ENCODE measurements at places on chromosomes 5 and 9.
A peak's percentile ranks its signal among the peaks of the same experiment; 100 is the strongest.

DNA sequence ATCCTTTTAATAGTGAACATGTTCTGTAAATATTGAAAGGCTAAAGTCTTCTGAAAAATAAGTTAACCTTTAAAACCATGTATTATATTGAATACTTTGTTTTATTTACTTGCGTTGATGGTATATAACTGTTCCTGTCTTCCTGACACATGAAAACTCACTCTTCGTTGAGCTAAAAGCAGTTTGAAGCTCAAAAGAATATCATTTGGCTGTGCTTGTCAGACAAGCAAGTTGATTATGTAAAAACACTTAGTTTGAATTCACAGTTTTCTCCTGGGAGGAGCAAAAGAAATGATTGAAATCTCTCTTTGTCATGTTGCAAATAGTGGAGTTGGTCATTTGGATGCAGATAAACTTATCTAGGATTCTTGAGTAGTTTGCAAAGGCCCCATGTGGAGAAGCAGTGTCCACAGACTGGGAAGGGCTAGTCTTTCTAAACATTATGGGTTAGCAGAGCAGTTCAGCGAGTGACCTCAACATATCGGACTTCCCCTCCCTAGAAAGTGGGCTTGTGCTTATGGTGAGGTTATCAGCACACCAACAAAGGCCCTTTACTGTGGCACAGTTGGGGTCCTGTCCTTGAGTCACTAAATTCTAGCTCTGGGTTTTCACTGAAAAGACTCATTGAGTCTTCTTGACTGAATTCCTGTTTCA is 290.4 kb downstream of the CSNK1G3 start:
- no peak for DNase-seq

GRCh38 chr5:95986937-95987520 is 25.4 kb upstream of the ELL2 start:
- no peak for DNase-seq

- no peak for DNase-seq
Measured at GRCh38 chr9:93950619-93951601, 4.2 kb downstream of the BARX1 start.

GRCh38 chr9:87324613-87325194 is 173.0 kb upstream of the DAPK1 start:
- DNase-seq: no peak

DNA sequence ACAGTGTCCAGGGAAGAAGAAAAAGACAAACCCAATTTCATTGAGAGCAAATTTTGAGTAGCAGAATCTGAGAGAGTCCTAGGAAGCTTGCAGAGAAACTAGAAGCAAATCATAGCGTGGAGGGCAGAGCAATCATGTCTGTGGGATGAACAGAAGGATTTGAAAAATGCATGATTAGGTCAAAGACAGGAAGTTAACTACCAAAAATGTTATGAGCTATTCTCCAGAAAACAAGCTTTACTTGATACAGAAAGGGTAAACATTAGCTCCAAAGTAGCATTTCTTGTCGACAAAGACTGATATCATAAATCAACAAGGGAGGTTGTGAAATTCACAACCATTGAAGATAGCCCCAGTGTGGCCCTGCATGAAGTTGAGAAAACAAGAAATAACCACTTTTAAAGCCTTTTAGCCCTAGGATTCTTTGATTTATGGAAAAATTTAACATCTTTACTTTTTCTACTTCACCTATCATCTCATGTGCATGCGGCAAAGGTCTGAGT is 97.7 kb upstream of the MEGF10 start:
- no peak for DNase-seq

- DNase-seq: no peak
Measured at GRCh38 chr5:19975795-19976194, 12.2 kb downstream of the CDH18 start.

DNA sequence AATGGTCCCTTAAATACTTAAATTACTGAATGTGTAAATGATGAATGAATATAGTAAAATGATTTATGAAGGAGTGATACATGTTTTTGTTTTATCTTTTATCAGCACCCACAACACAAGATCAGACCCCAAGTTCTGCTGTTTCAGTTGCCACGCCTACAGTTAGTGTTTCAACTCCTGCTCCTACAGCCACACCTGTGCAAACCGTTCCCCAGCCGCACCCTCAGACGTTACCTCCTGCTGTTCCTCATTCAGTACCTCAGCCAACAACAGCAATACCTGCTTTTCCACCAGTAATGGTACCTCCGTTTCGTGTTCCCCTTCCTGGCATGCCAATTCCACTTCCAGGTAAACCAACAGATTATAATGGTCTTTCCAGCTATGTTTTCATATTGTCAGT is 16.3 kb downstream of the TCERG1 start:
- DNase-seq: no peak

DNA sequence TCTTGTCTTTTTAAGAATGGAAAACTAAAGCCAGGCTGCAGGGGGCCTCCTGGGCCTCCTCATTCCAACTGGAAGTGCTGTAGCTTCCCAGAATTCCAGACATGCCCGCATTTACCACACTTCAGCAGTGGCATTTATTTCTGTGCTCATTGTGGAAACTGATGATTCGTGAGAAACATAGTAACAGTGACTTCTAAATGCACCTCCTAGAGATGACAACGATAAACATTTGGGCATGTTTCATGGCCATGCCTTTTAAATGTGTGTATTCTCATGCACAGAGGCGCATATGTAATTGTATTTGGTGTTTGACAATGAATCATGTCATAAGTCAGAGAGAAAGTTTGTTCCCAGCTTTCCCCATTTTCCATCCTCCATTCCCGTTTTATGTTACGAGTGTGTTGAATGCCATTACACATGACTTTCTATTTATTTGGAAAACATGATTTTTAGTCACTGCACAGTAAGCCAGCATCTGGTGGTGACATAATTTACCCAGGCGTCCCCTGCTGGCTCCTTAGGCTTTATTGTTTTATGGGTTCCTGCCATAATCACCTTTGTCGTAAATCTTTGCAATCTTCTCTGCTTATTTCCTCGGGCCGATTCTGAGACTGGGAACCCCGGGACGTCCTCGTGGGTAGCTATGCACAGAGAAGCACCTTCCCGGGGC is 68.8 kb upstream of the FCN2 start:
- DNase-seq: no peak

- no peak for DNase-seq
Measured at GRCh38 chr9:135901826-135902225, 5.5 kb downstream of the CAMSAP1 start.

DNA sequence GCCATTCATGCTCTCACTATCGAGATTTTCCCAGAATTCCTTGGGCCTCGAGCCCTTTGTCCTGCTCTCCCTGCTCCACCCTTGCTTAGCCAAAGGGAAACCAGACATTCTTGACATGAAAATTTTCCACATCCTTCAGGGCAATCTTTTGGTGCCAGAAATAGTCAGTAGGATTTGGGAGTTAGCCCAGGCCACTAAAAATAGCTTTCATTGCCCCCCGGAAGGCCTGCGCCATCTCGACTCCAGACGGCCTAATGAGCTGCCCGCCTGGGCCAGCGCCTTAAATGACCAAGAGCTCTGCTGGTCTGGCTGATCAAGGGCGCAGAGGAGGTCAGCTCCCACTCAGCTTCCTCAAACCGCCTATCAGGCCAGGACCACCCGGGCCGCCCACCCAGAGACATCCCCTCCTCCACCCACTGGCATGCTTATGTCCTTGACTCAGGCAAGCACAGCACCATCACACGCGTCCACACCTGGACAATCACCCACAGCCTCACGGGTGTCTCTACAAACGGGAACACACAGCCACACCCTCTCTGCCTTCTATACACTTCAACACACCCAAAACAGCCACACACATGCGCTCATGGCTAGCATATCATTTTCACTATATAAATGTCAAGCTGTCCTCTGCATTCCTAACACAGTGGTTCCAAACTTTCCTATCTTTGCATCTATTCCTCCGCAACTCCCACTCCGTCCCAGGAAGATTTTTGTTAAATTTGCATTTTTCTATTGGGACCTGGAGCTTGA is 20.9 kb downstream of the DUSP1 start:
- no peak for DNase-seq

- no peak for DNase-seq
Measured at GRCh38 chr5:176425138-176425537, 8.8 kb upstream of the CLTB start.

DNA sequence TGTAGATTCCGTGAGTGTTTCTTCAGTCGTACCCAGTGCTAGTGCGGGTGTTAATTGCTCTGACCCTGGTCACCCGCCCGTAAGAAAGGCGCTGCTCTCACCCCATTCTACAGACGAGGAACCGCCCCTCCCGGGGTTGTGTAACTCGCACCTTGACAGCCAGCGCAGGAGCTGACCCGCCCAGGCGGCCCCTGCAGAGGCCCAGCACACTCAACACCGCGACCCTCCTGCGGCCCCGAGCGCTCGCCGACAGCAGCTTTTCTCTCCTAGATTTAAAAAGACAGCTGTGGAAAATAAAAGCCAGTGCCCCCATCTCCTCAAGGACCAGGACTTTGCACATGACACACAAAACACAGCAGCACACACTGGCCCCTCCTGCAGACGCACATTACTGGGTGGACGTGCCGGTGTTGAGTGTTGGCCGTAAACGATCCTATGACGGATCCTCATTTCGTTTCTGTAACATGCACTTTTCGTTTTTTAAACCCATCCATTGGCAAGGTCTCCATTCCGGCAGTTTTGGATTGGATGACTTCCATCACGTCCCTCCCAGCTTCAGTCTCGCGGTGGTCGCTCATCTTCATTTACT is 22.9 kb downstream of the OR2V2 start:
- DNase-seq: no peak

- DNase-seq: no peak
Measured at GRCh38 chr5:7589800-7590199, 193.9 kb downstream of the ADCY2 start.

DNA sequence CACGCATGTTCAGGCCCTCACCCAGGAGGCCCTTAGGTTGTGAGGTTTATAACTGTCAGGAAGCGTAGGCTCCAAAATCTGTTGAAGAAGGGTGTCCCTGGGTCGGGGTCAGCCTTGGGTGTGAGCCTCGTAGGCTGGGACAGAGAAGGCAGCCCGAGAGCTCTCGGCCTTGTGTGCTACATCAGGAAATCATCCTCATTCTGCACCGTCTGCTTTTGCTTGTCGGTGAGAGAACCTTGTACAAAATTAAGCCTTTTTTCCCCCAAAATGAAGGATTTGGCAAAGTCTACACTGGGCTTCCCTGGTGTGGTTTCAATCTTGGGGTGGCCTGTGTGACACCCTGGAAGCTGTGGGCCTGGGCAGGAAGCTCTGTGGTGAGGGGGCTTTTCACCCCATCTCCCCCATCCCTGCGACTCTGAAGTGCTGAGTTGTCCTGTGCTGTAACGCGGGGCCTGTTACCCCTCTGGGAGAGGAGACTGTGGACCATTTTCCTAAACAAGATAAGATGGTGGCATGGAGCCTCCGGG is 55.3 kb downstream of the AHRR start:
- DNase-seq: peak; percentile 2

- DNase-seq: no peak
Measured at GRCh38 chr9:84811072-84811750, 141.7 kb downstream of the NTRK2 start.

DNA sequence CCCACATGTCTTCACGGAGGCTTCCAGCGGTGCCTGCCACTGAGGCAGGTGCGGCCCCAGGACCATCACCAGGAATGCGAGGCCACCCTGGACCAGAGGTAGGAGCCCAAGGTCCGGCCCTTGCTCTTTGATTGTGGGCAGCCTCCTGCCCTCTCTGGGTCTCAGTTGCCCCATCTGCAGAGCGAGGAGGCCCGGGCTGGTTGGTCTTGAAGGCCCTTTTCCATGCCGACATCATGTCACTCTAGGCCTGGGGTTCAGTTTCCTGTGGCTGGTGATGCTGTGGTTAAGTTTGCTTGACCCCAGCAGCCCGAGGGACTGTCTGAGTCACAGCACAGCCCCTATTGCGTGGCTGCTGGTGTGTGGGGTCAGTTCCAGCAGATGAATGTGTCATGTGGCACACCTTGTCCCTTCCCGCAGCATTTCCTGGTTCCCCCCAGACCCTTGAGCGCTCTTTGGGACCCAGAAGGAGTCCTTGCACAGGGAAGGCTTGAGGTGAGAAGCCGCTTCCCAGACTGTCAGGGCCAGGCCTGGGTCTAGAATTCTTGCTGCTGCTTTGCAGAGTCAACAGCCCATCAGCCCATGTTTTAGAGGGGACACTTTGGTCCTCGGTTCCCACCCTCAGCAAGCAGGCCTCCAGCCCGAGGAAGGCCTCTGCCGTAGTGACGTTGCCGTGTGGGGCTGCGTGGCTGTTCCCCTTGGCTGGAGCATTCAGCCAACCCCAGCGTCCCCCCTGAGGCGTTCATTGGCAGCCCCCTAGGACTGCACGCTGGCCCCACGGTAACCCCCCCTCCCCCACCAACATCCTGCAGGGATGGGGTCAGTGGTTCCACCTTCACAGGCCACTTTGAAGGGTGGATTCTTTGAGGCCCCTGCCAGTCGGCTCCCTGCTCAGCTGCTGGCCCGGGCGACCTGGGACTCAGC is 31.0 kb upstream of the HMCN2 start:
- DNase-seq: no peak

DNA sequence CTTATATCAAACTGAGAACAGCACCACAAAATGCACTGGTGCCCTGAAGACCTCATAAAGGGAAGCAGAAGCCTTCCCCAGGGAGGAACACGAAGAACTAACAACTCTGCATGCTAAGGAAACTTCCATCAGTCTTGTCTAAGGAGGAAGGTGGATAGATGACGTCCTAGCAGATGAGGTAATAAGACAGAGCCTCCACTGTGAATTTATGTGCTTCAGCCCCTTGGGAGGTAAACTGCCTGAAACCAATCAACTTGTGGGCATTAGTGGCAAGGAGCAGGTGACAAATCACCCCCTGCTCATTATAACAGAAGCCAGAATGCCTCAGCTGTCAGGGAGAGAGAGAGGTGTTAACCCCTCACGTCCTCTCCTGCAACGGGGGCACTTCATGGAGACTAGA is 48.9 kb upstream of the SPIN1 start:
- no peak for DNase-seq

DNA sequence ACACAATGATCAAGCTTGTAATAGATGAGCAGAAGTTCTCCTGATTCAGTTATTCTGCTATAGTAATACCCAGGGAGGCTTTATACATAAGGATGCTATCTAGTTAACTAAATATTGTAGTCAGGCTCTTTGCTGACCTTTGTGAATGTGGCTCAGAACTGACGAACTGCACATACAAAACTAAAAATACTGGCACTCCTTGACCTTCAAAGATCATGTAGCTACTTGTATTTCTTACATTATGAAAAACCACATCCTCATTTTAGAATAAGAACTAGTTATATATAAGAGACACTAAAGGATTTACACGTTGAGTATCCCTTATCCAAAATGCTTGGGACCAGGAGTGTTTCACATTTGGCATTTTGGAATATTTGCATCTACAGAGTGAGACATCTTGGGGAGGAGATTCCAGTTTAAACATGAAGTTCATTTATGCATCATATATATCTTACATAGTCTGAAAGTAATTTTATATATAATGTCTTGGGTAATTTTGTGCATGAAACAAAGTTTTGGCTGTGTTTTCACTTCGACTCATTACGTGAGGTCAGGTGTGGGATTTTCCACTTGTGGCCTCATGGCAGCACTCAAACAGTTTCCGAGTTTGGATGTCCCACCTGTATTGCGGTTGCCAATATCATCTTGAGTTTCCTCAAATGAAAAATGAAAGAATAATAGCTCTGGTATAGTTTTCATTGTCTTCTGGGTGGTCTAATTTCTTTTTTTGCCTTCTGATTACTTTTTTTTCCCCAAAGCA is 58.4 kb upstream of the FBXL7 start:
- no peak for DNase-seq

GRCh38 chr9:110640736-110641135 is 27.9 kb upstream of the MUSK start:
- no peak for DNase-seq

- no peak for DNase-seq
Measured at GRCh38 chr9:13274886-13275641, 4.4 kb downstream of the MPDZ start.

GRCh38 chr9:70049236-70049635 is 5.6 kb downstream of the MAMDC2 start:
- DNase-seq: no peak

GRCh38 chr9:112861638-112862555 is 28.8 kb downstream of the SLC46A2 start:
- DNase-seq: no peak
